ENCODE measurements at places on chromosomes 11 and 22.

DNA sequence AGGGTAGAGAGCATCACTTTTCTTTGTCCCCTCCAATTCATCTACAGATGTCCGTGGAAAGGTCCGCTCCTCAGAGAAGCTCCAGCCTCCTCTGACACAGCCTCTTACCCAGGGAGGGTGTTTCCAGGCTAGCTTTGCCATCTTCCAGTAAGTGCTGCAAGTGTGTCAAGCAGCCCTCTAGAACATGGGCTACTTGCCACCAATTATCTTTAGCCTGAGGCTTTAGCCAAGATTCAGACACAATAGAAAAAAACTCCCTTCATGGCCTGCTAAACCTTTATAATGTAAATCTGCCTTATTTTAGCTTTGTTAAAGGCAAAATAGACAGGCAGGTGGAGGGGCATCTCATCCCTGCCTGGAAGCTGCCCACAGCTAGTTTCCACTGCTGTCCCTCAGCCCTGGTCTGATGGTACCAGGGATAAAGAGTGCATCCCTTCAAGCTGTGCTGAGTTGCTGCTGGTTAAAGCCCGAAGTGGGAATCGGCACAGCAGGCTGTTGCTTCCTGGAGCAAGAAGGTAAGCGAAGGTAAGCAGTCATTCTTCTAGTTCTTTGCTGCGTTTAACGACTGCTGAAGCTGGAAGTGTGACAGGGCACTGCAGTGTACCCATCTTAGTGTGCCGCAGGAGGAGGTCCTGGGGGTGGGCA lies 190.1 kb upstream of the E2F8 start:
- no peak for DNase-seq

DNA sequence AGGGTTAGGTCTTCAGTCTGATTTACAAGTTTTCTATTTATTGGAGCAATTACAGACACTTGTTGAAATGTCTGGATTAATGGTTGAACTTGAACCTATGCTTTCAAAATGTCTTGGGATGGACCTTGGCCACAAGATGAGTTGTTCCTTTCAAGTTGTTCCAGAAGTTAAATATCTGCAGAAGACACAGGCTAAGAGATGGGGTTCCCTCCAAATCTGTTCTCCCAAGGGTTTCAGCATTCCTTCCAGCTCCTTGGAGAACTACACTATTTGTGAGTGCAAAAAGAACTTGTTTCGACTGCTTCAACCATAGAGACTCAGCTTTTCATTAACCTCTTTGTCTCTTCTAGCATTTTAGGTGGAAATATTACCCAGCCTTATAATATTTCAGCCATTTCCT lies 189.0 kb upstream of the BLID start:
- DNase-seq, result no peak

DNA sequence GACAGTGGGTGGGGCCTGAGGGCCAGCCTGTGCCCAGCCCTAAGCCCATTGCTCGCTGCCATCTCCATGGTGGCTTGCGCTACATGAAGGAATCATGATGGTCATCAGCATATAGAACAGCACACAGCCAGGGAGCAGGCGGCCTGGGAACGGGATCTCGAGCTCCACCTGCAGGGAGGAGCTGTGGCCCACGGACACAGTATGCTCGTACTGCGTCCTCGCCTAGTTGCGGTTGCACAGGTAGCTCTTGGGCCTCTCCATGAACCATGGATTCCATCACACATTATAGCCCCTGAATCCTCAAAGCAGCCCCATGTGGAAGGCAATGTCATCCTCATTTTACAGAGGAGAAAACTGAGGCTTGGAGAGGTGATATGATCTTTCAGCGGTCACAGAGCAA lies 15.1 kb downstream of the SEC14L4 start:
- DNase-seq, result no peak

DNA sequence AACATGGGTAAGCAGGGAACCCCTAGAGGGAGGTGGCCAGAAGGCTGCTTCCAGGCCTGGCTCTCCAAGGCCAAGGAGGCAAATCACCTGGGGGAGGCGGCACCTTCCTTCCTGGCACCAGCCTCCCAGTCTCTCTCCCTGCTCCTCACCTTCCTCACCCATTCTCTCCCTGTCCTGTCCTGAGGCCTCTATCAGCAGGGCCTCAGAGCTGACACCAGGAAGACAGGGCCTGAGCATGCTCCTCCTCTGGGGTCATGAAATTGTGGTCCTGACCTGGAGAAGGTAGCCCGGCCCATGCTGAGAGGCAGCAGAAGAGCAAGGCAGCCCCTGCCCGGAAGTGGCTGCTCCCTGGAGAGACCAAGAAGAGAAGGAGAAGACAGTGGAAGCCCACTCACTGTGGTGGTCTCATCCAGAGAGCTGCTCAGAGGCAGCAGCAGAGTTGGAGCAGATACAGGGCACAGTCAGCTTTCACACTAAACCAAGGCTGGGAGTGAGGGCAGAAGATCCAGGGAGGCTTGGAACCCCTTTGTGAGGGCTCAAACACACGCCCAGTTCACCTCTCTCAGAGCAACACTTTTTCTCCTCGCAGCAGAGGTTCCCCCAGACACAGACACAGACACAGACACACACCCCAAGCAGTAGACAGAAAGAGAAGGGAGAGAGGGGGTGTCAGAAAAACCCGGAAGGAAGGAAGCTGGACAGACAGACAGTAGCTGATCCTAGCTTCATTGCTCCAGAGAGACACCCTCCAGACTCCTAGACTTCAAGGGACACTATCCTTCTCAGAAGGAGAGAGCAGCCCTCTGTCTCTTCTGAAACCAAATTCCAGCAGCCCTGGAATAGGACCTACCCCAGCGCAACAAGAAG lies 1.8 kb downstream of the BCL9L start:
- no peak for DNase-seq

DNA sequence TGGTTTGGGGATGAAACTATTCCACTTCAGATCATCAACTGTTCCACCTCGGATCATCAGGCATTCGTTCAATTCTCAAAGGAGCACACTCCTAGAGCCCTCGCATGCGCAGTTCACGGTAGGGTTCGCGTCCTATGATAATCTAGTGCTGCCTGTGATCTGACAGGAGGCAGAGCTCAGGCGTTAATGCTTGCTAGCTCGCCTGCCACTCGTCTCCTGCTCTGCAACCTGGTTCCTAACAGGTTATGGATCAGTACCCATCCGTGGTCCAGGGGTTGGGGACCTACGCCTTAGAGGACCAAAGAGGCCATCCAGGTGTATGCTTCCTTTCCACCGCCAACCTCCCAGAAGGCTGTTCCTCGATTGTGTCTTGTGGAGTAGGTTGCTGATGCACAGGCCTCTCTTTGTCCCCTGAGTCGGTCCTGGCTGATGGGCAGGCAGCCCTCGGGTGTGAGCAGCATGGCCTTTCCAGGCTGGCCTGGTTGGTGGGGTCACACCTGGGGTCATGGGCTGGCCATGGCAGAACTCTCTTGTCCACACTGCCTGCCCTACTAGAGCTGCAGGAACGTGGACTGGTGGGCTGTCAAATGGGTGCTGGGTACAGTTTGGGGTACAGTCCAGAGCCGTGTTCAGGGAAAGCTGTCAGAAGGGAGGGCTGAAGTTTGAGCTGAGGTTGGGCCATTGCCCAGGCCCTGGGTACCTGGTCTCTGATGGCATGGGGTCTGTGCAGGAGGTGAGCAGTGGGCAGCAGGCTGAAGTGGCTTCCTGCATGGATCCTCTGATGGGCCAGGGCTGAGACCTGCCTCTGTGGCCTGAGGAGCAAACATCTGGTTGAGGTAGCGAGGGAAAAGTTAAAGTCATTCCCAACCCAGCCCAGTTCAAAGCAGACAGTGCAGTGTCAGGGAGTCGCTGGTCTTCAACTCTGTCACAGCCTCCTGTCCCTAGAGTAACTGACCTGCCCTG lies 11.1 kb downstream of the PRDM11 start:
- no peak for DNase-seq

DNA sequence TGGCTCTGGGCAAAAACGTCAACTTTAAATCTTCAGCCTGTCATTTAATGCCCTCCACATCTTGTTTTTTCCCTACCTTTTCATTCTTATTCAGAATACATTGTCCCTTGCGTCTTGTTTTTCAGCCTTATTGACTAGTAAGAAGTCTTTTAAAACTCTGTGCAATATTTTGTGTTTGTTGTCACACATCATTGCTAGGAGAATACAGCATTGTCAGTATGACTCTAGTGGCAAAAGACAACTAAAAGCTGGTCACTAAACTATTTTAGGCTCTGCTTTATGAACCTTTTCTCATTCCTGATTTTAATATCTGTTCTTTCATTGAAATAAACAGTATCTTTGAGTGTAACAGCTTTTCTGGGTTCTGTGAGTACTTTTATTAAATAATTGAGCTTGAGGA lies 447.8 kb upstream of the CCDC179 start:
- no peak for DNase-seq

DNA sequence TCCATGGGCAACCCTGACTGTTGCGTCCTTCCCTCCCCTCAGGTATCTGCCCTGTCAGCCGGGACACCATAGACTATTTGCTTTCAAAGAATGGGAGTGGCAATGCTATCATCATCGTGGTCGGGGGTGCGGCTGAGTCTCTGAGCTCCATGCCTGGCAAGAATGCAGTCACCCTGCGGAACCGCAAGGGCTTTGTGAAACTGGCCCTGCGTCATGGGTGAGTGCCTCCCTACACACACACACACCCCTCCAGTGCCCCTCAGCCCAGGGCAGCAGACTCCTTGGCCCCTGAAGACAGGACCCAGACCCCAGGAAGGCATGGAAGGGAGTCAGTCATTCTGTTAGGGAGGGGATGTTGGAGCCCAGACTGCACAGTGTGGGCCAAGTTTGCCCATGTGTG lies 17.9 kb upstream of the UVRAG start:
- DNase-seq, result no peak

- no peak for DNase-seq
Measured at GRCh38 chr11:60771879-60772525, 13.1 kb upstream of the MS4A10 start.

- no peak for DNase-seq
Measured at GRCh38 chr11:119795231-119795630, 66.2 kb upstream of the NECTIN1 start.

DNA sequence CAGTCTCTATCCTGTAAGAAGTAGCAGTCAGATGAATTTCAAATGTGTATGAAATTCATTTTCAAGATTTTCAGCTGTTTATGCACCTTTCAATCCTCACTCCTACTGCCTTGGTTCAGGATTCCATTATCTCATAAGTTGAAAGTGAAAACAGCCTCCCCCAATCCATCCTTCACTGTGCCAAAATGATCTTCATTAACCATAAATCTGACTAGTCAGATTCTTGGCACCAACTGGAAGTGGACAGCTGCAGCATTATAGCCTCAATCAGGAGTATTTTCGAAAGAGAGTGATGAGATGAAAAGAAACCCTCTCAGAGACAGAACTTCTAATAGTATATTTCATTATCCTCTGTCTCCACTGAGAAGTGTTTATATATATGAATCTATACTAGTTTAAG lies 365.3 kb upstream of the PDGFD start:
- DNase-seq, result no peak

DNA sequence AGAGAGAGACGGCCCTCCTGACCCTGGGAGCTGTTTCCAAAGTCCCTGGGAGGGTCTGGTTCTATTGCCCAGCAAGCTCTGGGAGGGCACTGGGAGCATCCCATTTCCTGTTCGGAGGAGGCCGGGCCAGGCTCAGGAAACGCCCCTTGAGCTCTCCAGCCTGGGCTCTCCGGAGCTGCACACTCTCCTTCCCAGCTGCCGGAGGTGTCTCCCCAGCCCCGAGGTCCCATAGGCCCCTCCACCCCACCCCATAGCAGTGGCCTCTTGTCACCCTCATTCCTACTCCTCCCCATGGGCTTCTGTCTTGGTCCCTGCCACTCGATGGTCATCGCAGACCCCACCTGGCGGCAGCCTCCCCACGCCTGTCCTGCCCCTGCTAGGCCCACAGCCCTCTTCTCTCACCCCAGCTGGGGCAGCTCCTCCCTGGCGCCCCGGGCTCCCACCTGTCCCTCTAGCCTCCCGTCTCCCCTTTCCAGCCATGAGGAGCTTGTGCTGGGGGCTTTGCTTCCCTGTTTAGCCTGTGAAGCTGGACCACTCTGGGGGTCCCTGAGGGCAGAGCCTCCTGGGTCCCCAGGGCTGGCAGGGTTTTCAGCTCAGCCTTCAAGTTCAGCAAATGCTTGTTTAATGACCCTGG lies 2.8 kb downstream of the TSPAN32 start:
- DNase-seq, result no peak

DNA sequence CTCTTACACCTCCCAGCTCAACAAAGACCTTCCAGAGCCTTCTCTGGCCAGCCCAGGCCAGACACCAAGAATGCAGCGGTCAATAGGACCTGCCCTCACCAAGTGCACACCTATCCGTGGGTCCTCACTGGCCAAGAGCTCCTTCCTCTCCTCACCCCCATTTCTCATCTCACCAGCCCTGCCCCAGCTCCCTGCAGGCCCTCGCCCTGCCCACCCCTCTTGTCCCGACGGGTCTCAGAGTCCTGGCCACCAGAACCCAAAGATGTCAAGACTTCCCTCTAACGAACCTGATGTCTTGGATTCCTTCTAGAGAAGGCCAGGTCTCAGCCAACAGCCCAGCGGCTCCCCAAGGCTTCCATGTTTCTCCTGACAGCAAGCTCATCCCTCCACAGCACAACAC lies 43.6 kb downstream of the IGF2 start:
- no peak for DNase-seq

GRCh38 chr11:111069066-111069465 lies 176.5 kb upstream of the POU2AF2 start:
- no peak for DNase-seq

DNA sequence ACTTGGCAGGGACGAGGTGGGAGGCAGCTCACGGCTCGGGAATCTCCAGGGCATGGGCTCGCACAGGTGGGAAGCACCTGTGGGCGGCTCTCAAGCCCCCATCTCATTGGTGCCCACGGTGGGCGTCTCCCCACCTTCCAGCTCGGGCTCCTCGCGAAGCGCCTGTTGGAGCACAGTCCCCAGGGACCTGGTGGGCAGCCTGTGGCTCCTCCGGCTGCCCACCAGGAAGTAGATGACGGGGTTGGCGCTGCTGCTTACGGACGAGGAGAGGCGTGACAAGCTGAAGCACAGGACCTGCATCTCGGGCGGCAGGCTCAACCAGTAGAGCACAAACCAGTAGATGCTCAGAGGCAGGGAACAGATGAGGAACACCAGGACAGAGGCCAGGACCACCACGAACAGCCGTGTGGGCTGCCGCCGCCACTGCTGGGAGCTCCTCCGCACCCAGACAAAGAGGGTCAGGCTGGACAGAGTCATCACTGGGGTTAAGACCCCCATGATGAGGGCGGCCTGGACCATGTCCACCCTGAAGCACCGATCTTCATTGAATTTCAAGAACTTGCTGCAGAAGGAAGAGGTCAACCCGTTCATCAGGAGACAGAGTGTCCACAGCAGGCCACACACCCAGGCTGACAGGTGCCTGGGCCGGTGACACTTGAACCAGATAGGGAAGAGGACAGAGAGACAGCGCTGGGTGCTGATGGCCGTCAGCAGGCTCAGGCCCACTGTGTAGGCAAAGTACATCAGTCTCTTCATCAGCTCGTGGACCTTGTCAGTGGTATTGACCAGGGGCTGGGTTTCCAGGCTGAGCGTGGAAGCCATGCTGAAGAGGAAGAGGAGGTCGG lies 633 bp downstream of the MRGPRD start:
- no peak for DNase-seq
